ENCODE measurements at places on chromosomes 2 and 18. TPM values are rescaled to one million over a fixed set of nuclear protein-coding genes. Genes with fewer than 3 reads are reported as not detected.

- H3K36me3 ChIP-seq = no peaks in the 10 kb centered on the region
- H3K27me3 ChIP-seq = no peaks in the 10 kb centered on the region
- DNase-seq = no peak
Observed at GRCh38 chr2:69624611-69625010, 18.9 kb downstream of the AAK1 start.

Gene DSC3
- total RNA-seq = not detected

Gene TMEM200C
- not detected for total RNA-seq

- H3K36me3 ChIP-seq = no peaks in the 10 kb centered on the region
- H3K27me3 ChIP-seq = peaks cover 6% of the 10 kb centered on the region
- DNase-seq = no peak
Observed at GRCh38 chr2:19810637-19811036, 91.1 kb downstream of the TTC32 start.

Gene FMNL2
- total RNA-seq = 0.86 TPM

GRCh38 chr2:96655526-96655925 lies 13.0 kb downstream of the FER1L5 start:
- no peaks in the 10 kb centered on the region for H3K36me3 ChIP-seq
- DNase-seq = no peak
- no peaks in the 10 kb centered on the region for H3K27me3 ChIP-seq
- no peak overlapping the region for H3K4me3 ChIP-seq
- no peaks in the 10 kb centered on the region for H3K4me1 ChIP-seq
- no peak overlapping the region for H3K27ac ChIP-seq

Gene DQX1
- total RNA-seq = 0.76 TPM

DNA sequence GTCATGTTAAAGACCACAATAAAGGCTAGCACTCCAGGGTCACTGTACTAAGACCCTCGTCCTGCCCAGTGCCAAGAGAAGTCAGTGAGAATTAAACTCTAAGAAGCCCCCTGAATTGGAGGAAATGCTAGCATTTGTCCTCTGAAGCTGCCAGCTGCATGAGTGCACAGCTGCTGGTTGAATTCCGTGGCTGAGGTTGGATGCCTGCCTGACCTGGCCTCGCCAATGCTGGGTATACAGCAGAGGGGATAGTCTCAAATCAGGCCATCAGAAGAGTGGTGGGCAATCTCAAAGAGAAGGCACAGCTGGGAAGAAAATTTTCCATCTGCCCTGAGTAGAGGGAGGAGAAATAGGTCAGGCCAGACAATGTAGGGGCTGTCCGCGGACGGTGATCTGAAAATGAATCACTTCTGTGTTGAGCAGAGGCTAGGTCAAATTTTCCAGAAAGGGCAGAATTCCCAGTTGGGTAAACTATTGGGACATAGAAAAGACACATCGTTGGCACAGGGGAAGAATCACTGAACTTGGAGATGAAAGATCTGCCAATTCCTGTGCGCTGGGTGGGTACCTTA lies 110.5 kb upstream of the AGAP1 start:
- H3K27me3 ChIP-seq = no peaks in the 10 kb centered on the region
- no peak for DNase-seq
- no peaks in the 10 kb centered on the region for H3K4me1 ChIP-seq
- H3K36me3 ChIP-seq = no peaks in the 10 kb centered on the region

DNA sequence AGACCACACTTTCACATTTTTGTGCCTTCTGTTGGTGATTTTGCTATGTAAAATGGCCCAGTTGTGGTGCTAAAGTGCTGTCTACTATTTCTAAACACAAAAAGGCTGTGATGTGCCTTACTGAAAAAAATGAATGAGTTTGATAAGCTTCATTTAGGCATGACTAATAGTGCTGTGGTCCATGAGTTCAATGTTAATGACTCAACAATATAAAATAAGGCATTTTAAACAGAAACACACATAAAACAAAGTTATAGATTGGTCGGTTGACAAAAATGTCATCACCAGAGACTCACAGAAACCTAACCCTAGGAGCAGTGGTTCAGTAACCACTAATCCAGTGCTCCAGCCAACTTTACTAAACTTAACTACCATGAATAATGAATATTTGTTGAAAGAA lies 160.0 kb downstream of the DNAH6 start:
- no peak overlapping the region for H3K4me3 ChIP-seq
- no peaks in the 10 kb centered on the region for H3K36me3 ChIP-seq
- no peak overlapping the region for H3K27ac ChIP-seq
- H3K4me1 ChIP-seq = peaks cover 10% of the 10 kb centered on the region
- DNase-seq = no peak

Gene TTN
- total RNA-seq = 29.3 TPM

Gene CD28
- 118 TPM for total RNA-seq

Gene TMEM17
- total RNA-seq = not detected

Measured in T-cell (primary cell).